ACHN (cell line): ENCODE measurements at places on chromosomes 11 and 22.

DNA sequence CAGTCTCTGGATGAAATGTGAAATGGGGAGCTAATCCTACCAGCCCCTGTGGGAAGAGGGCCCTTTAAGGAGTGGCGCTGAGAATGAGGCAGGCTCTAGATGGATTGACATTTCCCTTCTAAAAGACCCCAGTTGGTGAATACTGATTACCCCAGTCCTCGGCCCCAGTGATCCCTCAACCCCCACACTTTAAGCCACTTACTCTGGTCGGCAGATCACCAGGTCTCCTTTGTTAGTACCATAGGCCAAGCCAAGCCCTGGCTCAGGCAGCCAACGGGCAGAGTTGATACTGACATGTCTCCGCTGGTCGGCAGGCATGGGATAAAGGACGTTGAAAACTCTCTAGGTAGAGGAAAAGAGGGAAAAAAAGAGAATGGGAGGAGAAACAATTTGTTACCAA is 26.1 kb upstream of the CHRM4 start:
- no peak for DNase-seq

GRCh38 chr11:19436932-19437331 is 196.2 kb upstream of the E2F8 start:
- DNase-seq, result no peak

DNA sequence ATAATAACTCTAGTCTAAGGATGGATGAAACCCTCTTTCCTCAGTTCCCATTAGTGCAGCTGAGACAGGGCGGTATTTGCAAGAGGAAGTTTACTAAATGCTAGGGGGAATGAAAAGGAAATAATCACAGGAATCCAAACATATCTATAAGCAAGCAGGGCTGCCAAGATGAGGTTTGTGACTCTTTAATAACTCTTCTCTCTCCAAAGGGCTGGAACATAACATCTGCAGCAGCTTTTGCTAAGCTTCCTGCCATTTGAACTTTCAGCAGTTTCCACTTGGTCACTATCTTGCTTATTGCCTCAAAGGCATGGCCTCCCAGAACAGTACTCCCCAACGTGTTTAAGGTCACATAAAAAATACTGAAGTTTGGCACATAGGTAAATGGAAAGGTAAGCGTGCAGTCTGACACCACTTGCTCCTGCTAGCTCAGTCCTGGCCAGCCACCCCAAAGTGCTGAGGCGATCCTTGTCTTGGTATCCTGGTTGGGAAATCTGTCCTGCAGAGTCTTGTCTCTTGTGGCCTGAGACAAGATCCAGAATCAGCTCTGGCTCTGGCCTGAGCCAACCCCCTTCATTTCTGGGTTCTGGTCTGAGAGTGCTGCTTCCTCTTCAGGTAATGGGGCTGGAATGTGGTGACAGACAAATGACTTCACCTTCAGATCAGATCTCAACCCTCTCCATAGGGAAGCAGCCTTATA is 81.8 kb downstream of the KCNC1 start:
- DNase-seq, result no peak

DNA sequence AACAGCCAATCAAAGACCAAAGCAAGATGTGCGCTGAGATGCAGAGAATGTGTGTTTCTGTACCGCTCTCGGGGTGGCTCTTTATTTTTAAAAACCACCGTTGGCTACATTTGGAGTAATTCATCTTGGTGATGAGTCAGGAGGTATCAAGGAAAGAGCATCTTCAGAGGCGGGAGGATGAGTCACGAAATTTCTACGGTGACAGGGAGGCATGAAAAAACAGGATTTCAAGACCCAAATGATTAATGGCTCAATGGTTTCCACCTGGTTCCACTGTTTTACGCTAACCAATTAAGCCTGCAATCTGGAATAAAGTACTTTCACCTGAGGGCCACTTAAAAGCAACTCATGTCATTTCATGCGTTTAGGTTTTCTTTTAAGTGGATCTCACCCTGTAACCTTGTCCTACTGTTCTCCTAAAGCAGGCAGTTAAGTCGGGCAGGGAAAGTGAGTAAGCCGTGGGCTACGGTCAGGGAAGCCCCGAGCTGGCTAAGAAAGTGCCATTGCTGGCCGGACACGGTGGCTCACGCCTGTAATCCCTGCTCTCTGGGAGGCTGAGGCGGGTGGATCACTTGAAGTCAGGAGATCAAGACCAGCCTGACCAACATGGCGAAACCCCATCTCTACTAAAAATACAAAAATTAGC is 74.6 kb downstream of the CELSR1 start:
- peak; percentile 79 for DNase-seq

DNA sequence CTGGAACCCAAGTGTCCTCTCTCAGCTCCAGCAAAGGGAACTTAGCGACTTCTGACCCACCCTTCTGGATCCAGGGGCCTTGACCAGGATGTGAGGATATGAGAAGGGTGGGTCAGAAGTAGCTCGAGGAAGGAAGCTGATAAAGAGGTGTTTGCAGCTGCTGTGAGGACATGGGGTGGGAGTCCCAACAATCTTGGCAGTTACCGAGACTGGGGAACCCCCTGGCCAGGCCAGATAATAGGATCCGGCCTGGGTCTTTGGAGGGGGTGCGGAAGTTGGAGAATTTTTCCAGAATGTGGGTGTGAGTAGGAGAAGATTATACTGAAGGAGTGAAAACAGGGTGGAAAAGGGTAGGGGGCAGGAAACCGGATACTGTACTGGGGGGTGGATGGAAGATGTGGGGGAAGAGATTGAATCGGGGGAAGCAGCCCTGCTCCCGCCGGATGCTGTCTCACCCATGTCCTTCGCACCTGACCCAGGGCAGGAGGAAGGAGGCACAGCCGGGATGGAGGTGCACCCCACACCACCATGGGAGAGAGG is 2.8 kb upstream of the MCAM start:
- no peak for DNase-seq

GRCh38 chr11:72673943-72674828 is at the start of gene PDE2A:
Gene PDE2A, minus strand, starts transcription at chr11:72674422. Its CDS starts 215 bp downstream, at chr11:72674207.
- DNase-seq, result no peak

- no peak for DNase-seq
These were observed 34.8 kb upstream of the POU2AF1 start for GRCh38 chr11:111413849-111414248.

- no peak for DNase-seq
These were observed 54.5 kb downstream of the GAB2 start for GRCh38 chr11:78363024-78363619.

DNA sequence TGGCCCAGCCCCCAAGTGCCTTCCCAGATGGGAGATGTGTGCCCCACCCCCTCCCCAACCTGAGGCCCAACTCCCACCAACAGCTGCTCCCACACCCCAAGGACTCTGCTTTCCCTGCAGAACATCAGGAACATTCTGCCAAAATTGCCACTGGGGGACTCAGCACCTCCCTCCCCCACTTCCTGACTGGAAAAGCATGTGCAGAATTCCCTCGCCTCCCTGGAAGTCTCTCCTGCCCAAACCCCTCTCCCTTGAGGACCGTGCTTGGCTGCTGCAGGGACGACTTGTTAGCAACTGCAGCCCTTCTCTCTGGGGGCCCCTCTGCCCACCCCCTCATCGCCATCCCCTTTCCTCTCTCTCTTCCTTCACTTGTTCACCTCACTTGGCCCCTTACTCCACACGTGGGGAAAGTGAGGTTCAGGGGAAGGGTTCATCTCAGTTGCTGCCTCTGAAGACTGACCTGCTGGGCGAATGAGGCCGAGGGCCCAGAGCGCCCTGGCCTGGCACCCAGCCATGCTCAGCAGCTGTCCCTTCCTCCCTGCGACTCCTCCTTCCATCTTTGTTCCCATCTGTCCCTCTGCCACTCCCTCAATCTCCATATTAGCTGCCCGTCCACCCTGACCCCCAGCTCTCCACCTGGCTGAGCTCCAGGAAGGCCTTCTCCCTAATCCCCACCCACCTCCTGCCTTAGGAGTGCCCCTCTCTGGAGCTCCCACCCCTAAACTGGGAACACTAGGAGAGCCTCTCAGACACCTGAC is 105.1 kb downstream of the CHST1 start:
- no peak for DNase-seq

GRCh38 chr11:131810541-131810940 is 440.1 kb downstream of the NTM start:
- no peak for DNase-seq

DNA sequence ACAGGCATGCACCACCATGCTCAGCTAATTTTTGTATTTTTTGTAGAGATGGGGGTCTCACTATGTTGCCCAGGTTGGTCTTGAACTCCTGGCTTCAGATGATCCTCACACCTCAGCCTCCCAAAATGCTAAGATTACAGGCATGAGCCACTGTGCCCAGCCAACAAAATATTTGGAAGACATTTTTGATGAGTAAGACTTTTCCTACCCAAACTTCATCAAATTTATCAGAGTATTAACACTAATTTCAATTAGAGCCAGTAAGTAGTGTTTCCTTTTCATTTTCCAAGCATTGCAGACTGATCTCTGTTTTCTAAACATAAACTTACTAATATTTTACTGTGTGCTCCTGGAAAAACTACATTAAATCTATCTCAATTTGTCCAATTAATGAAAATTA is 1.4 kb upstream of the CRTAM start:
- no peak for DNase-seq

GRCh38 chr11:27061461-27061821 is 20.8 kb downstream of the BBOX1 start:
- no peak for DNase-seq

GRCh38 chr11:34356913-34357700 is 703 bp downstream of the ABTB2 start:
- DNase-seq, result peak; percentile 24

DNA sequence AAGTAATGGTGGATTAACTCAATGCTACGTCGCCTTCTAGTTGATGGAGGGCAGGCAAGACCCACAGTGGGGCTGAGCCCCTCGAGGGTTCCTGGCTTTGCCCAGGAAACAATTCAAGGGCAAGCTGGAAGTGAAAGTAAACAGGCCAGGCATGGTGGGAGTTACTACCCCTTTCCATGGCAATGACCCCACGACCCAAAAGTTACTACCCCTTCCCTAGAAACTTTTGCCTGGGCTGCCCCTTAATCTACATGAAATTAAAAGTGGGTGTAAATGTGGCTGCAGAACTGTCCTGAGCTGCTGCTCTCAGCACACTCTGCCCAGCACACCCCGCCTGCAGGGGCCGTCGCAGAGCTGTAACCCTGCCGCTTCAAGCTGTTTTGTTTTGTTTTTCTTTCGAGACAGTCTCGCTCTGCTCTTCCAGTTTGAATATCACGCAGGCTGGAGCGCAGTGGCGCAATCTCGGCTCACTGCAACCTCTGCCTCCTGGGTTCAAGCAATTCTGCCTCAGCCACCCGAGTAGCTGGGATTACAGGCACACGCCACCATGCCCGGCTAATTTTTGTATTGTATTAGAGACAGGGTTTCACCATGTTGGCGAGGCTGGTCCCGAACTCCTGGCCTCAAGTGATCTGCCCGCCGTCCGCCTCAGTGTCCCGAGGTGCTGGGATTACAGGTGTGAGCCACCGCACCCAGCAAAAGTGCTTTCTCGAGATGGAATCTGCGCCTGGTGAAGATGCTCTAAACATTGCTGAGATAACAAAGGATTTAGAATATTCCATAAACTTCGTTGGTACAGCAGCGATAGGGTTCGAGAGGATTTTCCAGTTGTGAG is 5.9 kb upstream of the RNH1 start:
- DNase-seq, result no peak

- DNase-seq, result no peak
These were observed 73.6 kb downstream of the PAK1 start for GRCh38 chr11:77400271-77400670.

- DNase-seq, result no peak
These were observed 19.8 kb upstream of the TMPRSS5 start for GRCh38 chr11:113725913-113726312.

DNA sequence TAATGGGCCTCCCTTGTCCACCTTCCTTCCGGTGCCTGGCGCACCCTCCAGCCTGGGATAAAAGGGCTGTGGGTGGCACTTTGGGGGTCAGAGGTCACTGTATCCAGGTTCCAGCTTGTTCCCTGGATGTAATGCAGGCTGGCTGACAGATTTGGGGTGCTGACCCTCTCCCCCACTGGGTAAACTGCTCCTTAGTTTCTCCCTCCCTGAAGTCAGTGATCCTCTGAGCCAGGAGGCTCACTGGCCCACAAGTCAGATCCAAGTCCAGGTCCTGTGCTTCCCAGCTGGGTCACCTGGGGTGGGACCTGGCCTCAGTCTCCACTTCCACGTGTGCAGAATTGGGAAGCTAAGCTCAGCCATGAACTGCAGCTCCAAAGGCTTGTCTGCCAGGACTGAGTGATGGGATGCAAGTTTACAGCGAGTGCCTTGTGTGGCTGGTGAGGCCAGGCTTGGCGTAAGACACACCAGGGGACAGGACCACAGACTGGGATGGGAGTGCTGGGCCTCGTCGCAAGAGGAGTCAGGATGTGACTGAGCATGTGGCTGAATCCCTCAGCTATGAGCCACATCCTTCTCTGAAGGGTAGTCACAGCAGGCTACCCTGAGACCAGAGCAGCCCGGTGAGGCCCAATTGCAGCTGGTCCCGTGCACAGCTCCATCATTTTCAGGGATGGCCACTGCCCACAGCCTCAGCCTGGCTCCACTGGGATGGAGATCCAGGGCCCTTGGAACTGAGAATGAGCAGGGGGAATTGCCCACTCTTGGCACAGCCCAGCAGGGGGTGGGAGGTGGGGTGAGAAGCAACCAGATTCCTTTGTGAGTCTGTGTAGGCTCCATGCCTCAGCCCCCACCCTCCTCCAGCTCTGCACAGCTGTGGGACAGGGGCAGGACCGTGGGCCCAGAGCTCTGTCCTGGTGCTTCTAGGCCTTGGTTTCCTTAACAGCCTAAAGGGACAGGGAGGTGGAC is 7.2 kb downstream of the SHISA8 start:
- DNase-seq, result no peak

DNA sequence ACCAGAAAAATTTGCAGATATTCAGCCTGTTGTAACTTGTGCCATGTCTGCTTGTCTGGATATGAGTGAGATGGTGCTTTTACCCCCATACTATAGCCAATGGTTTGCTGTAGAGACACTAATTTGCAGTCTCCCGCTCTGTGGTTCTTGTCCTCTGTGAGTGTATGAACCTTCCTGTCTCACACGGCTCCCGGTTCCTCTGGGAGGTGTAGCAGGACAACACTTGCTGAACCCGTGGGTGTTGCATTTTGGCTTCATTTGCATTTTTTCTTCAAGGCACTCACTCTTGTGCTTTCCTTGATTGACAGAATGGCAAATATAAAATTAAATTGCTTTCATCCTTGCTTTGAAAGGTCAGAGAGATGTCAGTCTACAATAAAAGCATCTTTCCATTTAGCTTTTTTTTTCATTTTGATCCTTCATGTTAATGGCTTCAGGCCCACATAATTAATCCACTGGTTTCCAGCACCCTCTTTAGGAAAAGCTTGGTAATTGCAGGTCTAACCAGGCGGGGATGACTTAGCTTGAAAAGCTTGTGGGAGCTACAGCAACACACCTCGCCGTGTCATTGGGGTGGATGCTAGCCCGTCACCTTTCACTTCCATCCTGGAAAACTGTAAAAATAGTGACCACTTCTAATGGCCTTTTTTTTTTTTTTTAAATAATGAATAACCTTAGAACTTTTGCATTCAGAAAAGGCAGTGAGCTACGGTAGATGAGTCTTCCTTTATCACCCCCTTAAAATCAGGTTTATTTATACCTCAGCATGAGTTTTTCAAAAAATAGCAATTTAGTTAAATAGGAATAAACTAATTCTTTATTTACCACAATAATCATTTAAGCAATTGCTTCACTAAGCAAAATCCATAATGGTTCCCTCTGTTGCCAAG is 27.4 kb upstream of the ST14 start:
- DNase-seq, result peak; percentile 64

GRCh38 chr11:70826541-70827335 is 425.6 kb downstream of the SHANK2 start:
- no peak for DNase-seq
